Effector memory CD8-positive, alpha-beta T cell (primary cell): ENCODE measurements at places on chromosomes 4 and X.
A peak's percentile ranks its signal among the peaks of the same experiment; 100 is the strongest.

DNA sequence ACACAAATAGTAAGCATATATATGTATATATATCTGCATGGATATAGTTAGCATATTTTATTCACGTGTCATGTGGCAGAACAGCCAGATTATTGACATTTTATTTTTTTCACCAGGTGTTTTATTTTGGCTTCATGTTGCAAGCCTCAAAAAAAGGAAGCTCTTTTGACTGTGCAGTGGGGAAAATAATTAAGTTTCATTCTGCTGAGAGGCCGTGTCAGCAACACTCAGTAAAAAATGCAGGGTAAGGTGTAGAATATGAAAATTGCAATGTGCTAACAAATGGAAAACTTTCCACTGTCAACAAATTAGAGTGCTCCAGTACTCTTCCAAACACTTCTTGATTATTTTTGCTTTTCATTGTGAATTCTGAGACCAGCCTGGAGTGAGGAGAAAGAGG, 511.5 kb downstream of the GLUD2 start:
- no peak overlapping the region for H3K4me3 ChIP-seq
- no peaks in the 10 kb centered on the region for H3K36me3 ChIP-seq
- H3K4me1 ChIP-seq, result no peaks in the 10 kb centered on the region
- no peaks in the 10 kb centered on the region for H3K27me3 ChIP-seq
- DNase-seq, result no peak
- no peak overlapping the region for H3K27ac ChIP-seq

- H3K4me3 ChIP-seq, result no peak overlapping the region
- H3K4me1 ChIP-seq, result no peaks in the 10 kb centered on the region
- no peaks in the 10 kb centered on the region for H3K36me3 ChIP-seq
- H3K27ac ChIP-seq, result no peak overlapping the region
Measured at GRCh38 chr4:81836716-81837115, 365.0 kb upstream of the RASGEF1B start.

DNA sequence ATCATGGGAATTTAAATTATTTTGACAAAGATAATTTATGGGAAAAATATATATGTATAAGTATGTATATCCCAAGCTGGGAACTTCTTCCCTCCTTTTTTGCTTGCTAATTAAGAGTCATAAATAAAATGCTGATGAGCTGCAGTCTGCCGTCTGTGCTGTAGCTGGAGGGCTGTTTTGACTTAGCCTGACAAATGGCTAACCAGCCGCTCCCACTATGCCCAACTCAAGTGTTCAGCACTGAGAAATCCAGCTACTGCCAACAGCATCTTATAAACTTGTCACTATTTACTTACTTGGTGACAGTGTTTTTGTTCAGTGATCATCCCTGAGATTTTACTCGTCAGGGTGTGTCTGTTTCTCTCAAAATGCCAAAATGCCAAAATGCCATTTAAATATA, 171.2 kb upstream of the PGRMC2 start:
- no peaks in the 10 kb centered on the region for H3K27me3 ChIP-seq
- no peaks in the 10 kb centered on the region for H3K36me3 ChIP-seq
- peaks cover 8% of the 10 kb centered on the region for H3K4me1 ChIP-seq
- no peak overlapping the region for H3K27ac ChIP-seq
- no peak for DNase-seq

- no peaks in the 10 kb centered on the region for H3K4me1 ChIP-seq
- no peak overlapping the region for H3K27ac ChIP-seq
- no peaks in the 10 kb centered on the region for H3K36me3 ChIP-seq
Measured at GRCh38 chr4:76535603-76536372, 100.8 kb downstream of the SHROOM3 start.

GRCh38 chr4:113327494-113327893, 278.0 kb downstream of the ANK2 start:
- H3K27ac ChIP-seq, result no peak overlapping the region
- peaks cover 15% of the 10 kb centered on the region for H3K27me3 ChIP-seq
- no peak overlapping the region for H3K4me3 ChIP-seq
- no peaks in the 10 kb centered on the region for H3K4me1 ChIP-seq
- no peaks in the 10 kb centered on the region for H3K36me3 ChIP-seq
- no peak for DNase-seq

DNA sequence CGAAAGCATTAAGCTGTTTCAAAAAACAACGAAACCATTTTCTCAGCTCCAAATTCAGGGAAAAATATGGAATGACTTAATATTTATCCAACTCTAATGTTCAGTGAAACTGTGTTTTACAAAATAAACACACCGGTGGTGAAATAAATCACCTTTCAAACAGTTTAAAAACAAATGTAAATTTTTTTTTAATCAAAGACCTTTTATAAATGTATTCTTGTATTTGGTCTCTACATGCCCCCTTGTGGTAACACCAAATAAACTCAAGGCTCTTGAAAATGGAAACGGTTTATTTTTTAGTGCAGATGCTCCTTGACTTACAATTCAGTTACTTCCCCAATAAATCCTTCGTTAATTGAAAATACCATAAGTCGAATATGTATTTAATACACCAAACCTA, 45.8 kb upstream of the ITM2A start:
- peaks cover 7% of the 10 kb centered on the region for H3K4me1 ChIP-seq
- H3K4me3 ChIP-seq, result peak overlapping the region; percentile 38
- DNase-seq, result no peak
- peak overlapping the region; percentile 64 for H3K27ac ChIP-seq

GRCh38 chr4:155559915-155560314, 106.7 kb upstream of the GUCY1A1 start:
- DNase-seq, result no peak
- H3K4me3 ChIP-seq, result no peak overlapping the region

- H3K27me3 ChIP-seq, result no peaks in the 10 kb centered on the region
- peaks cover 7% of the 10 kb centered on the region for H3K36me3 ChIP-seq
- no peak overlapping the region for H3K4me3 ChIP-seq
- no peak for DNase-seq
- H3K4me1 ChIP-seq, result peaks cover 6% of the 10 kb centered on the region
Measured at GRCh38 chrX:15683193-15683592, 18.6 kb upstream of the CLTRN start.

DNA sequence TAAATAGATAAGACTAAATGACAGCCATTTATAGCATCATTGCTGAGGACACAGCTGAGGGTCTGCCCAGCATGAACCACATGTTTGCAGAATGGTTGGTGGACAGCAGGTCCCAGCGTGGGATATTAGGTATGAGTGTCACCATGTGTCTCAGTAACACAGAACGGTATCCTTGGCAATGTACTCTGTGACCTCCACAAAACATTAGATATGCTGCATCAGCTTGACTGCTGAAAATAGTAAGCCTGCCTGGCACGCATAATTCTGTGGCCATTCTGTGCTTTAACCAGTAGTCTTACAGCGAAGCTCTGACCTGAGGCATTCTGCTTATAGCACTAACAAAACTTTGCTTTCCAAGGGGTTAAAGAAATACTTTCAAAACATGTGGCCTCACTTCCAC, 32.0 kb downstream of the LIMCH1 start:
- H3K27me3 ChIP-seq, result no peaks in the 10 kb centered on the region
- no peak overlapping the region for H3K27ac ChIP-seq
- no peak for DNase-seq
- H3K36me3 ChIP-seq, result no peaks in the 10 kb centered on the region
- no peaks in the 10 kb centered on the region for H3K4me1 ChIP-seq

GRCh38 chr4:55014876-55015275, 110.5 kb downstream of the KDR start:
- DNase-seq, result no peak
- H3K36me3 ChIP-seq, result no peaks in the 10 kb centered on the region
- no peak overlapping the region for H3K4me3 ChIP-seq
- no peak overlapping the region for H3K27ac ChIP-seq

DNA sequence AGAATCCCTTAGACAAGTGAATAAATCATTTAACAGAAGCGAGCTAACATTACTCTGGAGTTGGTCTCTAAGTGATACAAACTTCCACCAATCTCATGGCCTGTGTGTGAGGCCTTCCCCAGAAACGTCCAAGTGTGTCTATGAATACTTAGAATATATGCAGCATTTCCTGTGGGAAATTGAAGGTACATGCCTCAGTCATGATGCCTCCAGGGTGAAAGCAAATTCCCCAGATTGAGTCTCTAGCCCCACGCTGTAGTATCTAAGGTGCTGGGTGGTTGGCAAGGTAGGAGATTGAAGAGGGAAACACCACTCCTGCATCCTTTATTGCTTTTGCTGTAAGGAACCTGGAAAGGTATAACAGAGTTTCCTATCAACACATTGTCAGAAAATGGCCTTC, 113.8 kb downstream of the IL13RA2 start:
- no peaks in the 10 kb centered on the region for H3K27me3 ChIP-seq
- no peak overlapping the region for H3K27ac ChIP-seq
- H3K36me3 ChIP-seq, result peaks cover 3% of the 10 kb centered on the region
- no peaks in the 10 kb centered on the region for H3K4me1 ChIP-seq
- no peak overlapping the region for H3K4me3 ChIP-seq

GRCh38 chr4:16894406-16894805, 4.0 kb downstream of the LDB2 start:
- H3K4me1 ChIP-seq, result peaks cover 46% of the 10 kb centered on the region
- DNase-seq, result no peak
- peaks cover 4% of the 10 kb centered on the region for H3K36me3 ChIP-seq
- H3K27me3 ChIP-seq, result no peaks in the 10 kb centered on the region

DNA sequence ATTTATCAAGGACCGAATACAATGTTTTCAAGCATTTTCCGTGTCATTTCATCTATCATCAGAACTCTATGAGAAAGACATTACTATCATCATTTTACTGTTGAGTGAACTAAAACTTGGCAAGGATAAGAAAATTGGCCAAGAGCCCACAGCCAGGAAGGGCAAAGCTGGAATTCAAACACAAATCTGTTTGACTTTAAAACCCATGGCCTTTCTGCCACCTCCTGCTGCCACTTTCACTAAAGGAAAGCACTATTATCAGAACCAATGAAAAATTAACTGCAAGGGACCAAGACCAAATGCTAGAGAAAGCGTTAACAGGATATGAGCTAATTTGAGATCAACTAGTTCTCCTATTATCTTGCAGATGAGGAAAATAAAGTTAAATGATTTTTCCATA, 2759.2 kb downstream of the ARAP2 start:
- no peak overlapping the region for H3K4me3 ChIP-seq
- no peaks in the 10 kb centered on the region for H3K27me3 ChIP-seq
- DNase-seq, result no peak
- H3K27ac ChIP-seq, result no peak overlapping the region
- H3K4me1 ChIP-seq, result no peaks in the 10 kb centered on the region

- no peak for DNase-seq
- peaks cover 63% of the 10 kb centered on the region for H3K36me3 ChIP-seq
- H3K4me3 ChIP-seq, result no peak overlapping the region
- H3K4me1 ChIP-seq, result peaks cover 43% of the 10 kb centered on the region
- peak overlapping the region; percentile 35 for H3K27ac ChIP-seq
Measured at GRCh38 chr4:128858879-128859671, 49.6 kb downstream of the JADE1 start.
